ENCODE measurements at places on chromosomes 11 and 22. TPM values are rescaled to one million over a fixed set of nuclear protein-coding genes. Genes with fewer than 3 reads are reported as not detected.
A peak's percentile ranks its signal among the peaks of the same experiment; 100 is the strongest.

NCAPD3 gene
- 21.7 TPM for total RNA-seq

TRPC6 gene
- total RNA-seq: 43.8 TPM

ALDH3B1 gene
- total RNA-seq: 4.7 TPM

KDM4D gene
- total RNA-seq: 0.81 TPM

- no peaks in the 10 kb centered on the region for H3K27me3 ChIP-seq
- no peak overlapping the region for H3K27ac ChIP-seq
- H3K4me1 ChIP-seq: peaks cover 22% of the 10 kb centered on the region
- no peak for DNase-seq
- no peaks in the 10 kb centered on the region for H3K36me3 ChIP-seq
Measured at GRCh38 chr11:2891326-2892214, 6.0 kb upstream of the CDKN1C start.

- H3K4me3 ChIP-seq: no peak overlapping the region
- H3K27me3 ChIP-seq: no peaks in the 10 kb centered on the region
- DNase-seq: no peak
- peak overlapping the region; percentile 21 for H3K27ac ChIP-seq
Measured at GRCh38 chr11:28169816-28170215, 61.6 kb downstream of the METTL15 start.

DNA sequence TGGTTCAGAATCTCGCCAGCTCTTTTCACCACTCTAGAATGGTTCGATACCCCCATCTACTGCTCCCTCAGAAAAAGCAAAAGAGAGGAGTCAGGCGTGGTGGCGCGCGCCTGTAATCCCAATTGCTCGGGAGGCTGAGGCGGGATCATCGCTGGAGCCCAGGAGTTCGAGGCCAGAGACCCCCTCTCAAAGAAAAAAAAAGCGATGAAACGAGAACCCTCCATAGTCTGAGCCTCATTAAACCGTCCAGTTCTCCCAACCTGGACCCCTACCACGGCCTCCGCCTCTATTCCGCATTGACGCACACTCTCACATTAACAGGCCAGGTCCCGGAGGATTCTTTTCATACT, 439 bp downstream of the SPA17 start:
- H3K4me1 ChIP-seq: peaks cover 12% of the 10 kb centered on the region
- H3K27me3 ChIP-seq: no peaks in the 10 kb centered on the region
- peak overlapping the region; percentile 93 for H3K4me3 ChIP-seq
- H3K27ac ChIP-seq: peak overlapping the region; percentile 98

GRCh38 chr11:129374993-129375750, 476 bp upstream of the BARX2 start:
- no peak overlapping the region for H3K27ac ChIP-seq
- no peak for DNase-seq
- H3K27me3 ChIP-seq: peaks cover 88% of the 10 kb centered on the region
- H3K4me1 ChIP-seq: peaks cover 32% of the 10 kb centered on the region

DNA sequence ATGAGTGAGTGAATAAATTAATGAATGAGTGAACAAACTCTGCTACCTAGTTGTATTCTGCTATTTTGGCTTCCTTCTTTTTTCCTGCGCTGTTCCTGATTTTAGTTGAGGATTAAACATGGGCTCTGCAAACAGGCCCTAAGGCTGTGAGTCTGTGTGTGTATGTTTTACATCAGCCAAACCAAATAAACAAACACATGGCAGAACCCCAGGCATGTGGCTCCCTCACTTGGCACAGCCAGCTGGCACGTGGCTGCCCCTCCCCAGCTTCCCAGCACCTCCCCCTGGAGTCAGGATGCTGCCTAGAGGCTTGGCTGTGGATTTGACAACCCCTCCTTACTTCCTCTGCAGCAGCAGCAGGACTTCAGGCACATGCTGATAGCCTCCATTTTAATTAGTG, 593.2 kb downstream of the INSC start:
- H3K27ac ChIP-seq: peak overlapping the region; percentile 60
- peak; percentile 88 for DNase-seq
- no peaks in the 10 kb centered on the region for H3K36me3 ChIP-seq

GRCh38 chr11:125082611-125083311, 19.7 kb downstream of the SLC37A2 start:
- H3K27ac ChIP-seq: peak overlapping the region; percentile 85
- H3K27me3 ChIP-seq: no peaks in the 10 kb centered on the region
- no peak overlapping the region for H3K4me3 ChIP-seq
- H3K36me3 ChIP-seq: no peaks in the 10 kb centered on the region
- H3K4me1 ChIP-seq: peaks cover 19% of the 10 kb centered on the region

GRCh38 chr11:7512525-7513233, 1.1 kb upstream of the PPFIBP2 start:
- DNase-seq: no peak
- peaks cover 6% of the 10 kb centered on the region for H3K36me3 ChIP-seq
- H3K4me1 ChIP-seq: peaks cover 28% of the 10 kb centered on the region
- H3K27ac ChIP-seq: peak overlapping the region; percentile 83
- peak overlapping the region; percentile 88 for H3K4me3 ChIP-seq

All from osteocyte (in vitro differentiated cells).